NCI-H748 treated with DMSO at 0.1 percent for 48 hours (cell line): ENCODE measurements at places on chromosomes 3 and 15.

DNA sequence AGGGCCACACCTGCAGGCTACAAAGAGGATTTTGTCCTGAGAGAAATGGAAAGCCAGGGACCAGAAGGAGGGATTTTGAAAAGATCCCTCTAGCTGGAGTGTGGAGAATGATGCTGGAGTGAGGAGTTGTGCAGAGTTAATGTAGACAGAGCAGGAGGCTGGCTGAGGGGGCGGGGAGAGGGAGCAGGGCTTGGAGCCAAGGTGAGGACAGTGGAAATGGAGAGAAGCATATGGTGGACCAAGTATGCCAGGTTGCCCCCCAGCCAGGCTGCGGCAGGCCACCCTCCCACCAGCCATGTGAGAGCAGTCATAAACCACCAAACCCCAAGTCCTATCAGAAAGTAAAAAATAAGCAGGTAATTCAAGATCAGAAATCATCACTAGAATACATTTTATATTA, 14.7 kb downstream of the RARRES1 start:
- DNase-seq = no peak

- no peak for DNase-seq
Observed at GRCh38 chr15:93515256-93516051, 426.4 kb upstream of the RGMA start.

DNA sequence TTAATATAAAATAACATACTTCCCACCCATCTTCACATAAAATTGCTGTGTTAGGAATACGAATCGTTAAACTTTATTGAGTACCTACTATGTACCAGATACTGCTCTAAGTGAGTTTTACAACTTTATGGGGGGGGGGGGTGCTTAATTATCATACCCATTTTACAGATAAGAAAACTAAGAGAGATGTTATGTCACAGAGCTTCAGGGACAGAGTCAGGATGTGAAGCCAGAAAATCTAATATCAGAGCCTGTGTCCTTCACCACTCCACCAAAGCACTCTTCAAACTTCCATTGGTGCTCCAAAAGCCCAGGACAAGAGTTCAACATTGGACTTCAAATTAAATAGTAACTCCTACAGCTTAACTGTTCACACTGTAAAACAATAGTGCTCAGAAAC, 8.6 kb downstream of the LINS1 start:
- DNase-seq = no peak

GRCh38 chr15:55917881-55918296, 75.5 kb downstream of the NEDD4 start:
- no peak for DNase-seq

DNA sequence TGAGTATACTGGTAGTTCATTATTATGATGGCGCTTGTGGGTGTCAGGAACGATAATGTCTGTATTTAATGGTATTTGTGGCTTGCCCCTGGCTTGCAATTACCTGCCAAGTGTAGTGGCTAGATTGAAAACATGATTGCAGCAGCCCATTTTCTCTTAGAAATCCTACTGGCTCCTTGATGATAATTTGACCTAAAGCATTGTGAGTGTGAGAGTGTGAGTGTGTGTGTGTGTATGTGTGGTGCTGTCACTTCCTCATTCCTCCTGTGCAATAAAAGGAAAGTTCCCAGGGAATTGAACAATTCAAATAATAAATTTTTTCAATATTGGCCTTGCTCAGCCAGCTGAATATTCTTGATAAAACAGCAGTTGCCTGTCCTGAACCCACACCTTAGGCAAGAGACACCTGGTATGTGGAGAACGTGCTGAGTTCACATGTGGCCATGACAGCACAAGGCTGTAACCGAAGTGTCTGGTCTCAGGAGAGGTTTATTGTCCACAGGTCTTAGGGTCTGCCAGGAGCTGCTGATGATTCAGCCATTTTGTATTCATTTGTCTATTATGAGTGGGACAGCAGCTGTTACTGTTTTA, 193.3 kb downstream of the CD47 start:
- no peak for DNase-seq

GRCh38 chr3:114902691-114903101, 244.4 kb downstream of the ZBTB20 start:
- DNase-seq = peak; percentile 26

- DNase-seq = no peak
Observed at GRCh38 chr3:156416846-156417558, 137.9 kb downstream of the SSR3 start.

GRCh38 chr3:67384760-67385397, 269.5 kb downstream of the SUCLG2 start:
- DNase-seq = peak; percentile 16

DNA sequence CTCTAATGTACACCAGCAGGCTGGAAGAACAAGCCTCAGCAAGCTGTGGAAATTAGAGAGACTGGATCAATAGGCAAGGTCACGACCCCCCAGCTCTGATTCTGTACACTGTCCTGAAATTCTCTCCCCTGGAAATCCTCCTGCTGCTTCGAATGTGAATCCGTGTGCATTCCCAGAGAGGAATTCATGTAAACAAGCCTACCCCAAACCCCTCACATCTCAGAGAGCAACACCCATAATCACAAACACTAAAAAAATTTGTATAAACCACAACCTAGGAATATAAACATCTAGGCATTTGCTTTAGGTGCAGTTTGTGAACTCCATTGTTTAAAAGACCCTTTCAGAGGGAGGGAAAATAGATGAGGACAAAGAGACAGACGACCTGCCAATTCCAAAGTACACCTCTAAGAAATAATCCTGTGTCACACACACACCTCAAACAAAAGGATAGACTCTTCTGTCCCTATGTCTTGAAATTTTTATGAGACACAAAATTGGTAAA, 325.2 kb downstream of the WDR72 start:
- DNase-seq = no peak

DNA sequence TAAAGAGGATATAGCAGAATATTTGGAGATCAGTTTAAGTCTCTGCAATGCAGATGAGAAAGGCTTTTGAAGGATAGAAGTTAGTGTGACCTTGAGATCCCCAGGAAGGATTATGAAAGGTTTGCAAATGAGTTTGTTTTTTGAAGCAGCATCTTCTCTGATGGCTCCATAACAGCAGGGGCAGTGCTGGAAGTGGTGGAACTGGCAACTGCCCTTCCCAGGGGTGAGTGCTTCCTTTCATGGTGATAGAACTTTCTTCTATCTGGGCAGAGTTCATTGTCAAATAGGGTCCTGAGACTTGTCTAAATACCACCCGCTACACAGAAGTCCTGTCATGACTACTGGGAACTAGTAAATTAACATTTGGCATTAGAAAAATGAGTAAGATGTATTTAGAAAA, 314.2 kb upstream of the MCTP2 start:
- DNase-seq = no peak

DNA sequence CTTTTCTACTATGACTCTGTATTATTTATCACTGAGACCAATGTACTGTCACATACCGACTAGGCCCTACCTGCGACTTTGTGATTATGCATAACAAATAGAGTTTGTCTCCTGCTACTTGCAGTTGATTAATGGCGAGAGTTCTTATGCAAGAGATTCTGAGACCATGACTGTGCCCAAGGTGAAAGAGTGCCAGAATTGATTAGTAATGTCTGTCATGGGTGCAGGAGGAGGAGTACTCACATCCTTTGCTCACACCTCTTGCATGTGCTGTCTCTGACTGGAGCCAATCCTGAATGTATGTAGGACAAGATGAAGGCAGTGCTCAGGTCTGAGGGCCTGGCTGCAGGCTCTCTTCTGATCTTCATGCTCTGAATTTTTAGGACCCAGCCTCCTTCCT, 260.7 kb downstream of the THSD4 start:
- DNase-seq = no peak

DNA sequence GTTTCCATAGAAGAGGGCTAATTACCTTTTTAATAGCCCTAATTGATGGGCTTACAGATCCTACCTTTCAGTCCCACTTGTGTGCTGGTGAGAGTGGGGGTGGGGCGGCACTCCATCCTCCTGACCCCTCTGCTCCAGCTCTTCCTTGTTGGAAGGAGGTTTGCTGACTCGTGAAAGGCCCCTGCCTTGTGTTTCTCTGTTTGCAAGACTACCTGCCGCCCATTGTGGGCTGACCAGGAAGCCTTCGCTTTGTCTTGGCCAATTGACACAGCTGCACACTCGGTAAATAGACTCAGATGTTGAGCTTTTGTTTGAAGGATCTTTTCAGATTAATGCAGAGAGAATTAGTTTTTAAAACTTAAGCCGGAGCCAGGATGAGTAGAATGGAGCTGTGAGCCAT, 197.3 kb upstream of the HES1 start:
- peak; percentile 93 for DNase-seq

DNA sequence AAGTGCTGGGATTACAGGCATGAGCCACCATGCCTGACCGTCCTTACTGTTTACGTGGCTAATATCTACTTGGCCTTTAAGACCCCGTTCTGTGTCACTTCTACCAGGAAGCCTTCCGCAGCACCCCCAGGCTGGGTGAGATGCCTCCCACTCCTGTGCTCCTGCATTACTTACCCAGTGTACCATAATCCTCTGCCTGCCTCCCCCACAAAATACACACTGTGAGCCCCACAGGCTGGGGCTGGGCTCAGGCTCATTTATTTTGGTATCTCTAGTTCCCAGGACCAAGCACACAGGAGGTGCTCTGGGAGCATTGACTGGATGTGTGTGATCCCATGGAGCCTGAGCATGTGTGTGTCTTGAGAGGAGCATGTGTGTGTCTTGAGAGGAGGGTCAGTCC, 14.9 kb downstream of the MRAS start:
- no peak for DNase-seq

GRCh38 chr15:71276336-71276665, 161.0 kb downstream of the THSD4 start:
- DNase-seq = no peak

GRCh38 chr15:89652131-89652530, 3.1 kb downstream of the KIF7 start:
- DNase-seq = no peak

- DNase-seq = no peak
Observed at GRCh38 chr3:196216681-196217211, 412 bp downstream of the SLC51A start.

GRCh38 chr3:23527326-23527725, 278.4 kb upstream of the UBE2E1 start:
- DNase-seq = no peak

DNA sequence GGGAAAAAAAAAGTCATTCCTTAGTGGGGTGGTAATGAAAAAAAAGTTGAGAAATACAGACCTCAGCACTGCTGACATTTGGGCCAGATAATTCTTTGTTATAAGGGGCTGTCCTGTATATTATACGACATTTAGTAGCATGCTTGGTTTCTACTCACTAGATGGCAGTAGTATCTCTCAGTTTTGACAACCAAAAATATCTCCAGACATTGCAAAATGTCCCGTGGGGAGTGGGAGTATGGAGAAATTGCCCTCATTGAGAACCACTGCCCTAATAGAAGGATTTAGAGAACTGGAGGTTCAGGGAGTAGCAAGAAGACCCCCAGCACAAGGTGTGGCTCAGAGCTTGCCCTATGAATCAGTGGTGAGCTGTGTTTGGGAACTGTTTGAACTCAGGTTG, 28.6 kb upstream of the TEX264 start:
- DNase-seq = no peak

- no peak for DNase-seq
Observed at GRCh38 chr3:197958346-197958745, 1.7 kb upstream of the LMLN start.

DNA sequence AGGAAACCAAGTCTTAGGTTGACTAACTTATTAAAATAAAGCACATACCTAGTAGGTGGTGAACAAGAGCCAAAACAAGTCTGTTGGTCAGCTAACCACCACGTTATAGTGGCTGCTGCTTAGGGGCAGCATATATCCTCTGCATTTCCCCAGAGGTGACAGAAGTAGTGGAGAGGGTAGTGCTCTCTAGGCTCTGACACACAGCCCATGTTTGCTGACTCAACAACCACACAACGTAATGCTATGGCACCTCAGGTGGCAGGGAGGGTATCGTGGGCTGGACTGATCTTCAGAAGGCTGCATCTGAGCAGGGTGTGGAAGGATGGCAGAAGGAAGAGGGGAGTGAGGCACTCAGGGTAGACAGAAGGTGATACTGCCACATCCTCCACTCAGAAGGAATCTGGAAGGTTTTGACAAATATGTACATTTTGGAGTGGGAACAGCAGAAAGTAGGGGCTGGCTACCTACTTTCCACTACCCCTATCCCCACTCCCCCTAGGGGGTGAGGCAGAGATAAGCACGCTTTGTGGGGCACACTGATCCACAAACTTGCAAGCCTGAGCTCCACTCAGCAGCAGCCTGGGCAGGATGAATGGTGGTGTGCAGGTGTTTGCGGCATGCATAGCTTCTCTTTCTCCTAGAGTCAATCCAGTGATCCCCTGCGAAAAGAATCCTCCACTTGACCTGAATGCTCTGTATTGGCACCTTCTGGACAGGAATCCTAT, 178.1 kb downstream of the RORA start:
- DNase-seq = no peak

DNA sequence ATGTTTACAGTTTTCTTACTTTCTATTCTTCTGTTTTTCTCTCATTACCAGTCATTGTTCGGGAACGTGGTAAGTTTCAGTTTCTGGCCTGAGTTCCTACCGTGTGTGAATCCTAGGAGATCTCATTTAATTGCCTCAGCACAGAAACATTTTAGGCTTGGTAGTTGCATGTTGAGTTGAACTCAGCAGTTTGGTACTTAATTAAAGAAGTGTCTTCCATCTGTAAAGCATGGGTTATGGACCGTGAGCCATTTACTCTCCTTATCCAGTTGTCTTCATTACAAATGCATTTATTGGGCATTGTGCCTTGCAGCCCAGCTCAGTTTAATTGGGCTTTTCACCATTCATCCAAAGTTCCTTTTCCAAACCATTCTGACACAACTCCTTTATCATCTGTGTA, 142.1 kb upstream of the CHRM5 start:
- DNase-seq = no peak

DNA sequence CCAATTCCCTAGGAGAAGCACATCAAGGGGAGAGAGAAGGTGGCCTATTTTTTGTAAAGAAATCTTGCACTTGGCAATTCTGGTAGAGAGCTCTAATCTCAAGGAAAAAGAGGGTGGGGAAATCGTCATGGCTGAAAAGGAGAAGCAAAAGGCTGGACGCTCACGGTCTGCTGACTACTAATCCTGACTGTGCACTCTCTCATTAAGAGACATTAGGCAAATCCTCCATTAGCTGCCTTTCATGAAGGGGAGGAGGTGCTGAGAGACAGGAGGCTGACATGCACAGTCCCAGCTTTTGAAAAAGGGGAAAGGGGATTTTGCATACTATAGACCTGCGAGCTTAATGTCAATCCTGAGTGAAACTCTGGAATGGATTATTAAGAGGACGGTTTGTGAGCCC, 170.0 kb downstream of the NR2F2 start:
- DNase-seq = no peak

GRCh38 chr3:121517953-121518655, 27.7 kb downstream of the POLQ start:
- no peak for DNase-seq

DNA sequence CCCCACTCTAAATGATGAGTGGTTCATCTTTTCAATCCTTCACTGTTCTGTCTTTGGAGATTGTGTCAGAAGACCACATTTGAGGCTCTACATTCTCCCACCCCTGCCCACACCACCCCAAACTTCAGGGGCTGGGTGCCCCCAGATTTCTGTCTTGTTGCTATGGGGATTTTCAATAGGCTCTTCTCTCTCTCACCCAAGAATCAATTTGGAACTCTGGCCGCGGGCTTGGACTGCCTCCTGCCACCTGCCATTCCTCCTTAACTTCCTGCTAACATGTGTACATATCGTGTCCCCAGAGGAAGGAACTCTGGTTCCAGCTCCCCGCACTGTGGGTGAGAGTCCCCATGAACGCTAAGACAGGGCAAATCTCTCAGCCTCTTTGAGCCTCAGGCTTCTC, 67.4 kb upstream of the LARS2 start:
- DNase-seq = no peak
